ENCODE measurements at places on chromosomes 6 and 20. TPM values are rescaled to one million over a fixed set of nuclear protein-coding genes. Genes with fewer than 3 reads are reported as not detected.

DNA sequence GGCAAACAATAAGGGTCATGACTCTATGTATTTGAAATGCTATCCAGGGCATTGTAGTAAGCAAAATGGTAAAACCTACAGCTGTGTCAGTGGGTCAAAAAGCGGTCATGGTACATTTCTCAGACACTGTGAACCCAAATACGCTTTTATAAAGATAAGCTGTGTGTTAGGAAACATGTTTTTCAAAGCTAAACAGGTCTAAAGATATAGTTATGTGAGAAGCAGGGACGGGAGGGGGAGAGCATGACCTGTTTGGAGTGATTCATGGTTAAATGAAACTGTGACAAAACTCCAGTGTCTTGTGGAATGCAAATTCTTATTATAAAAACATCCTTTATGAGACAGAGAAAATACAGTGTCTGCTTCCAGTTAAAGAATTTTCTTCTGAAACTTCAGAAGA, 205.4 kb upstream of the BMP2 start:
- DNase-seq = no peak

Gene PDE10A
- total RNA-seq = 4.2 TPM

Gene SLC17A2
- not detected for total RNA-seq

Gene STX11
- 3.1 TPM for total RNA-seq

DNA sequence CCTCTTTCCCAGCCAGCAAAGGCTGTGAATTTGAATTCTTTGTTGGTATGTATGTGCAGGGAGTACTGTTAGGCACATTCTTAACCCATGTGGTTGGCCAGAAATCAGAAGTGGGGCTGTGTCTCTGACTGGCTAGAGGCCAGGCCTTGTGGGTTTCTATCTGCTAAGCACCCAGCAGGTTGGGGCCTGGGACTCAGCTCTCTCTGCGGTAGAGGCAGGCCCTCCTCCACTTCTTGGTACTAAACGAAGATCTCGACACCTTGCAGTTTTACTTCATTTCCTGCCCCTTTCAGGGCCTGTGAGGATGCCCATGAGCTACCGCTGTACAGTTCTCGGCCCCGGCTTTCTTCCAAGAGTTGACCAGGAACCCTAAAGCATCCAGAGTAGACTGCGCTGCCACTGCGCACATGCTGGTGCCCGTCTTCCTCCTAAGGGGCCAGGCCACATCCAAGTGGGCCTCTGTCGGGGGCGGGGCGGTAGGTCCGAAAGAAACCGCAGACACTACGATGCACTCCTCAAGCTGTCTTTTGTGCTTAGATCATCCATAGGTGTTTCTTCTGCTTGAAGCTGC, 51.1 kb downstream of the TCP11 start:
- no peak for DNase-seq

DNA sequence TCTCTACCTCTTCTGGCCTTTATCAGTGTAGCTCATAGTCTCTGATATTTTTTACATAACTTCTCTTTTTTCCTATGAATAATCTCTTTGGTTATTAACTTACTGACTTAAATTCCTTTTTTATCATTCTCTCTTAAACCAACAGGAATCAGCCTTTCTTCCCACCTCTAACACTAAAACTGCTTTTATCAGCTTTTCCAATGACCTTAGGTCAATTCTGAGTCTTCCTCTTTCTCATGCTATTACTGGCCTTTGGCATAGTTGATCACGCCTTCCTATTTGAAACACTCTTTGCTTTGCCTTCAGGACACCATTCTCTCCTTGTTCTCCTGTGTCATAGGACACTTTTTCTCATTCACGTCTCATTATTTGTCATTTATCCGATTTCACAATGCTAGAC, 8.1 kb upstream of the HINT3 start:
- no peak for DNase-seq

DNA sequence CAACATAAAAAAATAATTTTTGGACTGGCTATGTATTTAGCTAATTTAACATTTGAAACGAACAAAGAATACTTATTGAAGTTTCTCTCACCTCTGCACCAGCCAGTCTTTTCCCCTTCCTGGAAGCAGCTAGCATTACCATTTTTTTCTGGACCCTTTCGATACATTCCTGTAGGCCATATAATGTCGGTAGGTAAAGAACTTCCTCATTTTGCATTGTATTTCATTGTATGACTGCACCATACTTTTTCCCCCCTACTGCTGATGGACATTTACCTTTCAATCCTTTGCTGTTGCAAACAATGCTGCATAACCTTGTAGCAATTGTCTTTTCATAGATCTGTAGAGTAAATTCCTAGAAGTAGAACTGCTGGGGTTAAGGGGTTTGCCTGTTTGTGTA, 17.6 kb downstream of the CBFA2T2 start:
- no peak for DNase-seq

DNA sequence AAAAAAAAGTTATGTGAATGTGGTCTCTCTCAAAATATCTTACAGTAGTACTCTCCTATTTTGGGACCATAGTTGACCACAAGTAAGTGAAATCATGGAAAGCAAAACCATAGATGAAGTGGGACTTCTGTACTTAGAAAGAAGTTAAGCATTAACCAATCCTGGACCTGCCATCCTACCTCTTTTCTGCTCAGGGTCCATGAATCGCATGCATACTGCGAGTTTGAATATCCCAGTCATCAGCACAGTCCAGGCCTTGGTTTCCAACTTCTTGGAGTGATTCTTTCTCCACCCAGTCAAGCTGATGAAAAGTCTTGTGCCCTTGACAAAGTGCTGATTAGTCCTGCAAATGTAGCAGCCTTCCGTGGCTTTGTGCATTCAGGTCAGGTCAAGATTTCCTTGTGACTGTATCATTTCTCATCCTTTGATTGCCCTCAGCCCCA, 46.0 kb downstream of the RNF217 start:
- no peak for DNase-seq

GRCh38 chr6:71733970-71734899, 152.1 kb upstream of the RIMS1 start:
- DNase-seq = no peak

Gene MRPL2
- 94.2 TPM for total RNA-seq

GRCh38 chr20:44171775-44172571, 15.0 kb downstream of the JPH2 start:
- no peak for DNase-seq

- DNase-seq = no peak
Observed at GRCh38 chr6:52603000-52603795, 26.3 kb upstream of the TRAM2 start.

- no peak for DNase-seq
Observed at GRCh38 chr6:159828074-159828473, 28.0 kb downstream of the PNLDC1 start.

GRCh38 chr6:168216117-168216516, 103.5 kb downstream of the DACT2 start:
- no peak for DNase-seq

Gene CGA
- total RNA-seq = not detected

GRCh38 chr6:119890470-119890869, 540.9 kb upstream of the MAN1A1 start:
- DNase-seq = no peak

DNA sequence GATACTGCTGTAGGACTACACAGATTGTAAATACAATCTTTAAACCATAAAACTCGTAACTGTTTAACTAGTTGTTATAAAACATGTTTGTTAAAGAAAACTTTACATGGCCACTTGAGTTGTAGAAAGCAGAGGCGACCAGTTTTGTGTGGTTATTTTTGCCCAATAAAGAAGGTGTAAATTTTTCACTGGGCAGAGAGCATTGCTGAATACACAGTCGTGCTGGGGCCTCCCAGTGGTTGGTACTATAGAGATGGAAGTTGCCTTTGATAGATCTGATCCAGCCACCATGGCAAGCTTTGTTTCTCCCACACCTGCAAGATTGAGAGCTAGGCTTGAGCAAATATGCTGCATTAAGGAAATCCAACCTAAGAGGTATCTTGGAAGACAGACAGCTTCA, 34.0 kb upstream of the YWHAB start:
- DNase-seq = no peak

DNA sequence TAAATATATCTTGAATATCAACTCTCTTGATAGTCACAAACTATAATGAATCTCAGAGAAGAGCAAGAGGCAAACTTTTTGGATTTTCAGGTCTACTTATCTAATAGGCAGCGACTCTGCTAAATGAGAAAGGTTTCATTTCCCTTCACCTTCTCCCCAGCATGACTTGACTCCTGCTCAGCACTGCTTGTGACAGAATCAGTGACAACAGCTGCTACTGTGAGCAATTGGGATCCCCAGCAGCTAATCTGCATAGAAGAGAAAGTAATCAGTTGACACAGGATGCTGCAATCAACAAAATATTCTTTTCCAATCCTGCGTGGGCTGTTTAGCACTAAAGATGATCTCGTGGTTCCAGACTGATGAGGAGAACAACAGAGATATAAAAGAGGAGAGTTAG, 205.5 kb downstream of the MMUT start:
- DNase-seq = no peak

Gene SIRPB2
- total RNA-seq = 5.4 TPM

DNA sequence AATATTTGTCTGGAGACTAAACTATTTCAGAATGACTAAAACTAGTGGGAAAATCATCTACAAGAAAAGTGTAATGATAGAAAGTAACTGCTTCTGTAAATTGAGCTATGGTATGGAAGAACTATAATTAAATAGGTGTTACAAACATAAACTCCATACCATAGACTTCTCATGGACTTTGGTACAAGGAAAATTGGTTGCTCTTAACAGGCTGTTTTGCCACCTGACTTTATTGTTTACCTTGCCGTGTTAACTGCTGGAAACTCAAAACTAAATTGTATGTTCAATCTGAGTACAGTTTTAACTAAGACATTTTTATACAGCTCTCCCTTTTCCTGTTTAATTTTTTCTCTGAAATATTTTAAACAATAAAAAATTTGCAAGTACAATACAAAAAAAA, 261.8 kb upstream of the POU3F2 start:
- DNase-seq = no peak

Gene TBX18
- 8.7 TPM for total RNA-seq

DNA sequence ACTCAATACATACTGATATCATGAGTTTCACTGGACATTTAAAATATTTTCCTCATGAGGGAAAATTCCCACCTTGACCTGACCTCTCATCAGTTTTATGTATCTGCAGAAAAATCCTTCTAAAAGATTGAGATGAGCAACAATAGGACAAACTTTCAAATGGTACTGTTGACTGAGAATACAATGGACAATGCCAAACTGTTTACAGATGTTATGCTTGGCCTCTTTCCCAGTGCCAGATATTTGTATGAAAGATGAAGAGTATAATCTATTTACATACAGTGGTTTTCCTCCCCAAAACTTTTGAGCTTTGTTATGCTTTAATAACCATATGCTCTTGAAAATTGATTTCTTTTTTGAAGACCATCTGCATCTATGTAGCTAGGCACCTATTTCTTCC, 245.1 kb upstream of the RSPO3 start:
- DNase-seq = no peak

DNA sequence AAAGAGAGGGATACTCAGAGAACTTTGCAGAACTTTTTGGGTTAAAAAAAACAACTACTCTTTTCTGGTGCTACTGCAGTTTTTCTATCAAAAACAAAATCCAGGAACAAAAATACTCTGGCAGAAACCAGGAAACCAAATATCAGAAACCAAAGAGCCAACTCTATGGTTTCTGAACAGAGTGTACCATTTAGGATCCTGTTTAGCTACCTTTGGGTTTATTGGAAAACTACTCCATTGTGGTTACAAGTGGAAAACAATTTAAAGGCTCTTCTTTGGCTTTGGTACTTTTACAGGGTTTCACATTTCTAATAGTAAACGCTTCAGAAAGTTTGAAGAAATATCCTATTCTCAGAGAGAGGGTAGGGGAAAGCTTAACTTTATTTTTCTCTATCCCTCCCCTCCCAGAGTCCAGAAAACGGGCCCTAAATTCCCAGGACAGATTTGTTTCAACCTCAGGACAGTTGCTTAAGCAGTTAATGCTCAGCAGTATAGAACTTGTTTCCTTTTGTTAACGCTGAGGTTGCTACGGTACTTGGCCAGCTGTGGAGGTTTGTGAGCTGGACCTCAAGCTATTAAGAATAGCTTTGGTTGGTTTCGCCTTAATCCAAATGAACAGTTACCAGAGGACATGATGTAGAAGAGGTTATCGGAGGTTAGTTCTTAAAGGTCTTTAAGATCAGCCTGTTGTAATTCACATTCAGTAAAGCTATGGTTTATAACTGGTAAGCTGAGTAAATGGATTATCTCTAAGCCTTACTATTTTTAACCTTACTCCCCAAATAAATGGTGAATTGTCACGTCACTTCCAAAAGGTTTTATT, 47.9 kb downstream of the FOXO3 start:
- no peak for DNase-seq

DNA sequence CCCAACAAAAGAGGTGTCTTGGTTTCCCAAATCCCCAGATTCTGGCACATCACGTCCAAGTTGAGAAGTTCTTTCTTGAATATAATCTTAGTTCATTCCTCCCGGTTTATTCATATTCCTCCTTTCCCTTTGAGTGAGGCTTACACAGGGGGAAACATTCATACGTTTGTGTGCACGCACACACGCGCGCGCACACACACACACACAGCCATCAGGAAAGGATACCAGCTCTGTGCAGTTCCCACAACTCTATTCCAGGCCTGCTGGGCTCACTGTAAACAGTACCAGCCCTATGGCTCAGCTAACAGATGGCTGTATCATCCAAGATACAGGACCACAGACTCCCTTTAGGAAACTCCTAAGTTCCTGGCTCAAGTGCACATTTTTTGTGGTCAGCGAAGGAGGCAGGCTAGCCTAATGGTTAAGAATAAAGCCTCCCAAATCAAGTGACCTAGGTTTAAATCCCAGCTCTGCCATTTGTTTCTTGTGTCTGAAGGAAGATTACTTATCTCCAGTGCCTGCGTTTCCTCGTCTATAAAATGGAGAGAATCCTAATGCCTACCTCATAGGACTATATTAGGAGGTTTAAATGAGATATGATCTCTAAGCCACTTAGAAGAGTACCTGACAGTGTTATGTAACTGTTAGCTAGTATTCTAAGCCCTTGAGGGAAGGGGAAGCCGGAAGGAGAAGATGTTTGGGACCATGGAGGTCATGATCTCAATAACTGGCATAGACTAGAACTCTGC, 3.7 kb upstream of the TAF8 start:
- no peak for DNase-seq

DNA sequence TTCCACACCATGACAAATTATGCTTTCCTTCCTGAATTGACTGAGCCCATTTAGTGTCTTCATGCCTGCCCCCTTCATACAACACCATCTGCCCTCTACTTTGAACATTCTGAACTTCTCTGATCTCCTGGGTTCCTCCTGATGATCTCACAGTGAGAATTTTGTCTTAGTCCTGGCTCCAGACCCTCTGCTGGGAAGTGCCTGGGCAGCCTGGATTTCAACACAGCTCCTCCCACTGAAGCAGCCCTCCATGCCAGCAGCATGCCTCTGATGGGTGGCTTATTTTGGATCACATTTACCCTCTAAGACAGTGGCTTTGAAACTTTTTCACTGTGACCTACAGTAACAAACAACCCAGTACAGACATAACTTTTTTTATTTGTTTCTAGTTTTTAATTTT, 41.5 kb downstream of the DSE start:
- peak; percentile 53 for DNase-seq
